Posterior vena cava (tissue), 2 donors: ENCODE measurements at places on chromosomes 16 and 17. TPM values are rescaled to one million over a fixed set of nuclear protein-coding genes. Genes with fewer than 3 reads are reported as not detected.

DNA sequence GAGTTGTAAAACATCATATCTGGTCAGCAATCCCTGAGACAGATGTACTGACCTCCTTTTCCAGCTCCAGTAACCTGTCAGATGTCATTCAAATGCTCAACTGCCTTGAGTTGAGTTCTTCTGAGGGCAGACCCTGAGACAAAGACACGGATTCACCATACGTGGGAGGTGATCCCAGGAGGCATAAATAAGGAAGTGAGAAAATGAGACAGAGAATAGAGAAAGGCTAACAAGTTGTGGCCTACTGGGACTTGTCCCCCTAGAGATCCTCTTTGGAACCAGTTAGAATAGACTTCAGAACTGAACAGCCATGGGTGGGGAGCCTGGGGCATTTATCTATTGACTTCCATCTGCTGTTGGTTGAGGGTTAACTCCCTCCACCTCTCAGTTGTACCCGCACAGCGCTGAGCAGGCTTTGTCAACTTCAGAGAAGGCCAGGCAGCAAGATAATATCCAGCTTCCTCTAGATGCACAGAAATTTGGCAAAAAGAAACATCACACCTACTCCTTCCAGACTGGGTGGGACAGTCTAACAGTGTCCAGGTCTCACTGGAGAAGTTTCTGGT lies 123.0 kb upstream of the DYNLRB2 start:
- DNase-seq: no peak

DNA sequence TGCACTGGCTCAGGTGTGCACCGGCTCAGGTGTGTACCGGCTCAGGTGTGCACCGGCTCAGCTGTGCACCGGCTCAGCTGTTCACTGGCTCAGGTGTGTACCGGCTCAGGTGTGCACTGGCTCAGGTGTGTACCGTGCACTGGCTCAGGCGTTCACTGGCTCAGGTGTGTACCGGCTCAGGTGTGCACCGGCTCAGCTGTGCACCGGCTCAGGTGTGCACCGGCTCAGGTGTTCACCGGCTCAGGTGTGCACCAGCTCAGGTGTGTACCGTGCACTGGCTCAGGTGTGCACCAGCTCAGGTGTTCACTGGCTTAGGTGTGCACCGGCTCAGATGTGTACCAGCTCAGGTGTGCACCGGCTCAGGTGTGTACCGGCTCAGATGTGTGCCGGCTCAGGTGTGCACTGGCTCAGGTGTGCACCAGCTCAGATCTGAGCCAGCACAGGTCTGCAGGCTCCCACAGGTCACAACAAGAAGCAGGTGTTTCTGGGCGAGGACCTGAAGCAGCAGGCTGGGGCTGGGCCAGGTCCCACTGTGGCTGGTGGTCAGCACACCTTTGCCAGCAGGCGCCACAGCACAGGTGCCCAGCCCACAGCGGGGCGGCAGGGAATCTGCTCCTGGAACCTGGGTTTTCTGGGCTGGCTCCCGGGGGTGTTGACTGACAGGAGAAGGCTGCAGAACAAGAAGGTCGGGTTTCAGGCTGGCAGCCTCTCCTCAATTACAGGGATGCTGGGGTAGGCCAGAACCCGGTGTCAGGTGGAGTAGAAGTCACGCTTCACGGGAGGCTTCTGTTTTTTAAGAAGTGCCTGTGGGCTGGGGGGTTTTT lies 17.2 kb downstream of the METRNL start:
- no peak for DNase-seq

The DPEP3 gene
- not detected for total RNA-seq

The SP6 gene
- 0.48 TPM for total RNA-seq

The MFAP4 gene
- total RNA-seq: 231 TPM
